Kidney epithelial cell (primary cell): ENCODE measurements at places on chromosomes 5 and 9. TPM values are rescaled to one million over a fixed set of nuclear protein-coding genes. Genes with fewer than 3 reads are reported as not detected.

HDHD3 gene
- 22.3 and 27.4 TPM in 2 replicates for total RNA-seq

SPINK4 gene
- not detected in 2 replicates for total RNA-seq

LIX1 gene
- 0.07 TPM in 1 of 2 replicates, not detected in the other for total RNA-seq

PPIC gene
- 26.8 and 37.4 TPM in 2 replicates for total RNA-seq

MAP1B gene
- total RNA-seq, result 136 and 295 TPM in 2 replicates

TNFSF15 gene
- 11.7 and 13.4 TPM in 2 replicates for total RNA-seq

OMD gene
- not detected in 2 replicates for total RNA-seq

TTC23L gene
- under 0.01 and 2.1 TPM in 2 replicates for total RNA-seq

HDAC3 gene
- 39.7 and 54.2 TPM in 2 replicates for total RNA-seq

SH3PXD2B gene
- total RNA-seq, result 57.4 and 62.4 TPM in 2 replicates

DNA sequence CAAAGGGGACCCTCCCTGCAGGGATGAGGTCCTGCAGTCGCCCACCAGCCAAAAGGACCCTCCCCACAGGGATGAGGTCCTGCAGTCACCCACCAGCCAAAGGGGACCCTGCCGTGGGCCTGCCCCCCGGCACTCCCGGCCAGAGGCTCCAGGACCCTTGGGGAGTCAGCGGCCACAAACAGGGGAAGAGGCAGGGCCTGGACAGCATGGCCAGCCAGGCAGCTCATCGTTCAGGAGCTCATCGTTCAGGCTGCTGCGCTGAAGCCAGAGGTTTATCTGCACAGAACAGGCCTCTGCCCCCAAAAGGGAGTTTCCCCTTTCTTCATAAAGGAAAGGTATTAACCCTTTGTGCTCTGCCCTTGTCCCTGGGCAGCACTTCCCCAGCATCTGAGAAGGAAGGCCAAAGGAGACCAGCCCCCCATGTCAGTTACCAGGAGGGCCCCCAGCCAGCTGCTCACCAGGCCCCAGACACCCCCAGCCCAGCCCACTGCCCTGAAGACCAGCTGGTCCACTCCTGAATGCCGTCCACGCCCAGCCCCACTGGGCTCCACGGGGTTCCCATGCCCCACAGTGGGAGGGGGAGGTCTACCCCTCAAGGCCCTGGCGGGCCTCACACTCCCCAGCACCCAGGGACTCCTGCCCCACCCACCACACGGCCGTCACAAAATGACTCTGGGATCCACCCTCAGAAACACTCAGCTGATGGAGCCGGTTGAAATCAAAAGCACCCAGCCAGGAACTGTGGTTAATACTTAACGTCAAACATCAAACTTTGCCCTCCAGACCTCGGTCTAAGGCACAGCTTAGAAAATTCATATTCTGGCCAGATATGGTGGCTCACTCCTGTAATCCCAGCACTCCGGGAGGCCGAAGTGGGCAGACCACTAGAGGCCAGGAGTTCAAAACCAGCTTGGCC, 6.3 kb downstream of the SLC12A7 start:
- DNase-seq, result no peak

DNA sequence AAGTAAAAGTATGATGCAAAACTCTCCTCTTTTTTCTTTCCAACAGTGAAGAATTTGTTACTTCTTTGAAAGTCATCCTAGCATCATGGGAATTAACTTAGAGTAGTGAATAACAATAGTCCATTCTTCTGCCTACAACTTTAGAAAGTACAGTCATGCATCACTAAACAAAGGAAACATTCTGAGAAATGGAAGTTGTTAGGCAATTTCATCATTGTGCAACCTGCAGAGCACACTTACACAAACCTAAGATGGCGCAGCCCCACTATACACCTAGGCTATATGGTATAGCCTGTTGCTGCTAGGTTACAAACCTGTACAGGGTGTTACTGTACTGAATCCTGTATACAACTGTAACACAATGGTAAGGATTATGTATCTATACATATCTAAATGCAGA, 1209.3 kb upstream of the C9orf72 start:
- peak; percentile 61 for DNase-seq

DNA sequence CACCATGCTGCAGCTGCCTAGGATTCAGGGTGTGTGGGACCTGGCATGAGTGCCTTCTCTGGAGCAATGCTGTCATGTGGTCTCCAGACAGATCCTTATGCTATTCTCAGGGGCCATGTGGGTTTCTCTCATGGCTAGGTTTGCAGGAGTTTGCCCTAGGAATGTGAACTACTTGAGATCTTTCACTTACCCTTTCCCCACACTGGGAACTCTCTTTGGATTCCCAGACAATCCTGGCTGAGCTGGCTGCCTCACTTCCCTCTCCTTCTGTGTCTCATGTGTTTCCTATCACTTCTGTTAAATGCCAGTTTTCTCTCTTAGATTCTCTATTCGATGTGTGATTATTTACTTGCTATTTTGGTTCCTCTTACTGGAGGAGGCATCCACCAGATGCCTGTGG, 270.2 kb upstream of the RASA1 start:
- no peak for DNase-seq

- no peak for DNase-seq
These were observed 3.3 kb downstream of the CYFIP2 start for GRCh38 chr5:157269165-157269671.

- no peak for DNase-seq
These were observed 16.1 kb upstream of the LNPEP start for GRCh38 chr5:96919754-96920197.

DNA sequence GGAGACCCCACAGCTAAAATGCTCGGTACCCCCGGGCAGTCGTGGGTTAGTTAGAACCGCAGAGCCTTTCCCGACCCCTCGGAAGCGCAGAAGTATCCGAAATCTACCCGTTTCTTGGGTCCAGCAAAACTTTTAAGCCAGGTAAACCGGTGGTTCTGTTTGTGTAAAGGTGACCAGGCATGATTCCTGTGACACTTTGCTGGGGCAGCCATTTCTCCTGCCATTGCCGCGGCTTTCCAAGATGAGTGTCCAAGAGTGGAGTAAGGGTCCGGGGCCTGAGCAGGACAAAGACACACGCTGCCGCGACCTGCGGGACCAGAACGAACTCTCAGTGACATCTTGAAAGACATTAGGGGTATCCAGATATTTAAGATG, 655 bp downstream of the MARVELD2 start:
- no peak for DNase-seq

- DNase-seq, result no peak
These were observed 216.5 kb downstream of the ARL15 start for GRCh38 chr5:54093861-54094260.

DNA sequence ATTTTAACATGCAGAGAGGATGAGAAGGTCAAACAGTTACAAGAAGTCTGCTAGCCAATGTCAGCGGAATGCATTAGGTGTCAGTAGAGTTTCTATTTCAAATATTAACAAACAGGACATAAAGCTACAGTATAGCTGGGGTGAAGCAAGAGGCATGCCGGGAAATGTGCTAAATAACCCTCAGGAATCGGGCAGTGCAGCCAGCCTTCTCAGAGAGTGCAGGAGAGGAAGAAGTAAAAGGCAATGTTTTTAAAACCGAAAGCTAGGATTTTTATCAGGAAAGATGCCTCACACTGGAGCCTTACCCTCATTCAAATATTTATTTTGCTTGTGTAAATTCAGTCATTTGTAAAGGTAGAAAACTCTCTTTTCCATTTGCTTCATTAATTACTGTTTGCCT, 59.1 kb upstream of the SH3GL2 start:
- no peak for DNase-seq

- no peak for DNase-seq
These were observed 49.7 kb downstream of the AHRR start for GRCh38 chr5:370959-371810.

DNA sequence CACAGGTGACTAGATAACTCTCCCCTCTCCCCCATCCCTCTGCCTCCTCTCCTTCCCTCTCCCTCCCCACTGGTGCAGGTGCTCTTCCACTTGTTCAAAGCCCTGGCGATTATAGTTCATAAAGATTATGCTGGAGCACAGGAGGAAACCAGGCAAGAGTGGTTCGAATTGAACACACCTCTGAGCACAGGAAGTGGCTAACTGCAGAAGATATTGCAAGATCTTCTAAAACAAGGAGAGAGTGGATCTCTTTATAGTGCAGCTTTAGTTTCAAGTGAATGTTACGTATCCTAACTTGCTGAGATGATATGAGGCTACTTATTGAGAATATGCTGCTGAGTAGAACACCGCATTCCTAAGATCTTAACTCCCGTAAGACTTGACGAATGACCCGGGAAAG, 178.4 kb downstream of the GOLPH3 start:
- no peak for DNase-seq

DNA sequence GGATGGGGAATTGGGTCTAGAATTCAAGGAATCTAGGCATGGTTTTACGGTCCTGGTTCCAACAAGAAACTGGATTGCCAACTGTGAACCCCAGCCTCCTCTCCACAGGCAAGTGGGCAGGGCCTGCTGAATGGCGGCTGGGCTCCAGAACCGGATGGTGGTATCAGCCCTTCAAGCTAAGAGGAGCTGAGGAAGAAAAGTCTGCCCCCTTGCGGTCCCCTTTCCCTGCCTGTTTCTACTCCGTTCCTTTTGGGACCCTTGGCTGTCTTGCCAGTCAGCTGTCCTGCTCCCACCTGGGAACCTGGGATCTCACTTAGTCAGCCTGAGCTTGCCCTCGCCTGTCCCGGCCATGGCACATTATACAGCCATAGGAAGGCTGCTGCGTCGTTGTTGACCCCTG, 234.4 kb upstream of the DAPK1 start:
- DNase-seq, result no peak

DNA sequence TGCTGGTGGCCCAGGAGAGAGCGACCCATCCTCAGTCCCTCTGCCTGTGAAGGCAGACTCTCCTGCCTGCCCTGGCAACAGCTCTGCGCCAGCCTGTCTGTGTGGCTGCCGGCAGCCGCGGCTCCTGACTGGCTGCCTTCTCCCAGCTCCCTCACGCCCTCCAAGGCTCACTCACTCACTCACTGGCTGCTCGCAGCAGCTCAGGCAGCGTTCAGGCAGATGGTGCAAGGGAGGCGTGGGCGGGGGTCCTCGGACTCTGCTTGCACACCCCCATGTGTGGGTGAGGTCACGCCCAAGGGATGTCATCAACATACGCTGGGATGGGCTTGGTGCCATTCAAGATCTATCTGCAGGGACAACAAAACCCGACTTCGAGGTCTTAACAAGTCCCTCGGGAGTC, 66.7 kb downstream of the DAB2IP start:
- no peak for DNase-seq

DNA sequence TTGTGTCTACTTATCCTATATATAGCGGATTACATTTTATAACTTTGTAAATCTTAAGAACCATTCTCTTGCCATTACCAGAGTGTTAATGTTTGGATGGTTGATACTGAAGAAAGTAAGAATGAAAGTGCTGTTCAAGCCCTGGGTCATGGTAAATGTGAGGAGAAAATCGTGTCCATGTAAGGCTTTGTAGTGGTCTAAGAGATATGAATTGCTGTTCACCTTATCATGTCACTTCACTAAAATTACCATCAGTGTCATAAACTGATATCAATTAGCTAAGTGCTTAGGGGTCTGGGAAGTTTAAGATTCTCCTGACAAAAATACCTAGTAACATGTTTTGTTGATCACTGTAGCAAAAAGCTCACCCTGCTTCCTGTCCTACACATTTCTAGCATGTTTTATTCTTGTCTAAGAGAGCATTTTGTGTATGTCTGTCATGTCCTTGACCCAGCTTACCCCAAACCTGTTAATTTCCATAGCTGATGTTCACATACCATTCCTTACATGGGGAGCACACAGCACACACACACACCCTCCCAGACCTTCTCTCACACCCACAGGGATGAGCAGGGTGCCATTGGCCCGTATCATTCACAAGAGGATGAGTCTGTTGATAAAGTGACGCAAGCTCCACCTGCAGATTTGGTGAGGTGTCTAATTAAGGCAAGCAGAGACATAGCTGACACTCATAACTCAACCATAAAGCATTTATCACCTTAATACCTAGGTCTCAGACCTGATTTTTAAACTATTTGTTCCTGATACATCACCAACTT, 125.1 kb upstream of the PAM start:
- no peak for DNase-seq

DNA sequence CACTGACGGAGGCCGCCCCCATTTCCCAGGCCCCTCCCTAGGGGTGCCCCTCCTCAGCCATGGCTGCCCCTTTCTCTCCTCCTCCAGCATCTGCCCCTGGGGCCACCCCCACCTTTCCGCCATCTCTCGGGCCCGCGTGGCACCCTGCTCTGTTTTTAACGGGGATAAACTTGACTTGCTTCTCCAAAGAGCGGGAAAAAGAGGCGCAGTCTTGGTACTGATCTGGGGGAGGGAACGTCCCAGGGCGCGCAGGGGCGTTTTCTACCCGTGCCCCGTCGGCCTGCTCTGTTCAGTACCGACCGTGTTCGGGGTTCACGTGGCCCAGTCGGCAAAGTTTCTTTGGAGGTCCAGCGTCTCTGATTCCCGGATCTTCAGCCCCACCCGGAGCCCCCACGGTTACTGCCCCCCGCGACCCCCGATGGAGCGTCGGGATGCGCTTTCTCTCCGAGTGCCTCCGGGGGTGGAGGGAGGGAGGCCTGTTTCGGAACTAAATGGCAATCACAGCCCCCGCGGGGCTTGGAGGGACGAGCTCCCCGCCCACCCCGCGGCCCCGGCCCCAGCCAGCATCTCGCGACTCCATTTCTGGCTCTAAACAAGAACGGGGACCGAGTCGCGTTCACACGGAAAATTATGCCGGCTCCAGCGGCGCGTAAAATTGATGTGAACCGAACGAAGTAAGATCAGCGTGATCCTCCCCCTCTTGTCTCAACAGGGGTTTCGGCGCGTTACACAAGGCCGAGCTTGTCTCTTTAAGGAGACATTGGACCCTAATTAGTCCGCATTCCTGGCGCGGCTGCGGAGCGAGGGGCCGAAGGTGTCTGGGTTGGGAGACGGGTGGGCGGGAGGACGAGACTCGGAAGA, 1.1 kb upstream of the TLE4 start:
- no peak for DNase-seq

DNA sequence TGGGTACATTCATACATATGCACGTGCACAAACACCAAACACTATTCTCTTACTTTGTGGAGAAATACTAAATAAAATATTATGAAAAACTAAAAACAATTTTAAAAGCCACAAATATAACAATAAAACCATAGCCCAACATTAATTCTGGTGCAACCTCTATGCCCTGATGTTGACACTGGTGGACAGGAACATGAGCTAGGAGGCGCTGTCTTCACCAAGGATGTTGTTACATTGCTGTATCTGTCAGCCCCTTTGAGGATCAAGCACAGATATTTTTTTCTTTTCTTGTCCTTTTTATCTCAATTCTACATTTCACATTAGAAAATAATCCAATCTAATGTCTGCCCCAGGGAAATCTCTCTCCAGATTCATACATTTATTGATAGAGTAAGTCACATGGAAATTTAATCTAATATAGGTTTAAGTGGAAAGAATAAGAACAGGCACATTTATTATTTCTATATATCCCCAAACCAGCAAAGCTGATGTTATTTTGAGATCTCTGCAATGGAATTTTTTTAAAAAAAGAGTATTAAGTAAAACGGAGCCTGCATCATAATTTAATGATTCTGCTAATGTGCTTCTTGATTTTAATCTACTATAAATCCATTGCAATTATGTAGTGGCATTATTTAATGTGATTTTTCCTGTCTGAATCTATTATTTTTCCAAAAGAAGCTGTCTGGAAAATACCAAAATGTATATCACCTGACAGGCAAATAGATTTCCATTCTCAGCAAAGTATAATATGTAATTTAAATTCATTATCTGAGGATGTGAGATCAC, 716.5 kb downstream of the MTRR start:
- no peak for DNase-seq

GRCh38 chr5:149206524-149207141, 65.0 kb upstream of the AFAP1L1 start:
- DNase-seq, result no peak
